ENCODE measurements at places on chromosomes 3 and 15.

GRCh38 chr3:160184655-160185054 is 40.6 kb upstream of the C3orf80 start:
- DNase-seq = no peak

DNA sequence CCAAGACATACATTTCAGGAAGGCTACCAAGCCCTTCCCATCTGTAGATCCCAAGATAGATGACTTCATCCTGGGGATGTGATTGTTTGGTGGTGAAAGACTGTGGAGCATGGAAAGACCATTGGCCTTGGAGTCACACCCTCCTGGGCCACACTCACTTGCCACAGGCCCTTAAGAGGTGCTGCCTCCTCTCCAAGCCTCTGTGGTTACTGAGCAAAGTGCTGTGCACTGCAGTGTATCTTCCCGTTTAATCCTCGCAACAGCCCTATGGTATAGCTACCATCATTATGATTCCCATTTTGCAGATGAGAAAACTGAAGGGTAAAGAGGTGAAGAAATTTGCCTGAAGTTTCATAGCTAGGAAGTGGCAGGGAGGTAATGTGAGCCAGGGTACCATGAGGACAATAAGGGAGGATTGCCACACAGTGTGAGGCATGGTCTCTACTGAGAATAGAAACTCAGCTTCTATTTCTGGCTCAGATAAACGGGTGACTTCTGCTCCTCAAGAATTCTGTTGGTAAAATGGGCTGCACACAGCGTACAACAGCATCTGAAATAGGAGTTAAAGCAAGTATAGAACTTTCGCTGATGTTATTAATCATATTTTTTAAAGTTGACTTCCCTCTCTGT is 23.9 kb upstream of the RHO start:
- no peak for DNase-seq

DNA sequence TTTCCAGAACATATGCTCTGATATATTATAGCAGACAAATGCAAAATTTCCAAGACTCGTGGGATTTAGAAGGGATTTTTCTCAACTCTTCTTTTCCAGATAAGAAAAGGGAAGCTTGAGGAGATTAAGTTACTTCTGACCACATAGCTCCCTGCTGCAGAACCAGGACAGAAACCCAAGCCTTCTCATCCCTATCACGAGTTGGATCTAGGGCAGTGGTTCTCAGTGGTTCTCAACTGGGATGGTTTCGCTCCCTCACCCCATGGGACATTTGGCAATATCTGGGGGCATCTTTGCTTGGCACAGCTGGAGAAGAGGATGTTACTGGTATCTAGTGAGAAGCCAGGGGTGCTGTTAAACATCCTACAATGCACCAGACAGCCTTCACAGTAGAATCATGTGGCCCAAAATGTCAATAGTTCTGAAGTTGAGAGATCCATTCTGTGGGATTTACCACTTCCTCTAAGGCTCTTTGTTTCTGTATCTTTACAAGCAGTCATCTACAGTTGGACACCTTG is 64.2 kb downstream of the LIPC start:
- no peak for DNase-seq

DNA sequence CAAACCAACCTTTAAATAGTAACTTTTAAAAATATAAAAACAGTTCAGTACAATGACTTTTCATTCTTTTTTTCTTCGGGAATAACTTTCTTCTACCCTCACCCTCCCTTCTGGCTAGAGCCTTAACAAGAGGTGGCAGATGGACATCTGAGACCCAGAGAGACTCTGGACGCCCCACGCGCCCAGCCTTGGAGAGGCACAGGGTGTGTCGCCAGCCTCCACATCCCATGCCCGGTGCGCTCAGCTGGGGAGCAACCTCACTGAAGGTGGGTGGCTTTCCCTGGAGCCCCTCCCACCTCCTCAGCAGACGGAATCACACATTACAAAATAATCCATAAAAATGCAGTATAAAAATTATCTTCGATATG is 49.5 kb downstream of the TLE3 start:
- no peak for DNase-seq

DNA sequence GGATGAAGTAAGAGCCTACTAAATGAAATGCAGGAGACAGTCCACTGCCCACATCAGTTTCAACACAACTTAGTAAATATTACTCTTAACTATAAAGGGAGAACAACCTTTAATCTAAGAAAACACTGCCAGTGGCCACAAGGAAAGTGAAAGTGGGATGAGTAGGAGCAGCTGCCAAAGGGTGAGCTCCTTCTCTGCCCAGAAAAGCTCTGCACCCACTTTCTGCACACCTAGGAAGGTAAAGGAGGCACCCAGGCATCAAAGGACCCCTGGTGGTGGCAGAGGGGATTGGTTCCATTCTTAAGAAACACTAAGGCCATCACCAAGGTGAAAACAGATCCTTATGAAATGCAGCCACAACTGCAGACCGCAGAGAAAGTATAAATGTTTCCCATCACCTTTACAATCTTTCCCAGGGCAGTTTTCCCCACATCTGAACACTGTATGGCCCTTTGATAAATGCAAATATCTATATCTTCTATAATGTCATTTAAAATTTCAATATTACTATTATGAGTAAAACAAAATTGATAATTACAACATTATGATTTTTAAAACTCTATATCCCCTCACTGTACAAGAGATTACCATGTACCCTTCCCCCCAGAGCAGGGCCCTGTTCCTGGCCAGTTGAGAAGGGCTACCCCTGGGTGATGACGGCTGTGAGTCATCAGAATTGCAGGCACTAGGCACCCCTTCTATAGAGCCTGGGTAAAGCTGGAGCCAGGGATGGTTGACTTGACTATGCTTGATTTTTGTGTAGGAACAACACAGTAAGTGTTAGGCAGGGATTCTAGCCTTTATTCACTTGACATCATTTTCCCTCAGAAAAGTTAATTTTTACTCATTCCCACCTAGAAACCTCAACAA is 92.0 kb downstream of the SNRK start:
- peak; percentile 53 for DNase-seq

- DNase-seq = no peak
Observed at GRCh38 chr15:50542887-50543210, 3.6 kb downstream of the USP50 start.

DNA sequence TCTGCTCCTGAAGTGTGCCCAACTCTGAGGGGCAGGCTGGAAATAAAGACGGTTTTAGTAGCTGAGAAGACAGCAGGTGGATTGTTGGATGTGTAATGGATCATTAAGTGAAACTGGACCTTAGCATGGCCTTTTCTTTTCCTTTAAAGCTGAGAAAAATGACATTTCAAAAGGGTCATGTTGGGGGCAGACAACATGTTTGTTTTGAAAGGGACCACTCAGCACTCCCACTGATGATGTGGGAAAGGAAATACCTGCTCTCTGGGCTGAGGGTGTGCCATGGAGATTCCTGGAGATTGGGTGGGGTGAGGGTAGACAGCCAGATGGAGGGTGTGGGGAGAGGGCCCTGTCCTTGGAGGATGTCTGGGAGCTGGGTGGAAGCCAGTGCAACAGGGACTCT is 38.4 kb downstream of the ANAPC13 start:
- no peak for DNase-seq

GRCh38 chr3:154061001-154061370 is 60.2 kb upstream of the ARHGEF26 start:
- DNase-seq = no peak

GRCh38 chr3:69294014-69294766 is 91.7 kb downstream of the FRMD4B start:
- no peak for DNase-seq

- no peak for DNase-seq
Observed at GRCh38 chr3:154100556-154100955, 20.6 kb upstream of the ARHGEF26 start.

- no peak for DNase-seq
Observed at GRCh38 chr3:195443391-195443989, 670 bp upstream of the ACAP2 start.

GRCh38 chr15:81268881-81269601 is 54.9 kb downstream of the STARD5 start:
- DNase-seq = no peak

DNA sequence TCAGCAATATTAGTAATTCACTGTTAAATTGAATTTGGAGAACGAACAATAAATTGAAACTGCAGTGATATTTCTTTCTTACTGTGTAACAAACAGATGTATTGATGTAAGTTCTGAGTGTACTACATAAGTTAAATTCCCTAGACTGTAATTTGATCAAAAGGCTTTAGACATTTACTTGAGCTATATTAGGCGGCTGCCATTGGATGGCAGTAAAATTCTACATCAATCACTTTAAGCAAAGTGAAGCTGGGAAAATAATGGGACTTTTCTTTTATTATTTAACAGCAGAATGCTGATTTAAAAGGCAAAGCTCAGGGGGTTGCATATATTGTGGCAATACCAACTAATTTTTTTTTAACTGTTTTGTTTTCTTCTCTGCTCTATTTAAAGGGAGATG is 212.6 kb upstream of the PLSCR5 start:
- DNase-seq = peak; percentile 20

- peak; percentile 19 for DNase-seq
Observed at GRCh38 chr15:48794697-48795134, 16.2 kb downstream of the CEP152 start.

- DNase-seq = no peak
Observed at GRCh38 chr3:176167272-176167671, 1030.0 kb downstream of the TBL1XR1 start.

DNA sequence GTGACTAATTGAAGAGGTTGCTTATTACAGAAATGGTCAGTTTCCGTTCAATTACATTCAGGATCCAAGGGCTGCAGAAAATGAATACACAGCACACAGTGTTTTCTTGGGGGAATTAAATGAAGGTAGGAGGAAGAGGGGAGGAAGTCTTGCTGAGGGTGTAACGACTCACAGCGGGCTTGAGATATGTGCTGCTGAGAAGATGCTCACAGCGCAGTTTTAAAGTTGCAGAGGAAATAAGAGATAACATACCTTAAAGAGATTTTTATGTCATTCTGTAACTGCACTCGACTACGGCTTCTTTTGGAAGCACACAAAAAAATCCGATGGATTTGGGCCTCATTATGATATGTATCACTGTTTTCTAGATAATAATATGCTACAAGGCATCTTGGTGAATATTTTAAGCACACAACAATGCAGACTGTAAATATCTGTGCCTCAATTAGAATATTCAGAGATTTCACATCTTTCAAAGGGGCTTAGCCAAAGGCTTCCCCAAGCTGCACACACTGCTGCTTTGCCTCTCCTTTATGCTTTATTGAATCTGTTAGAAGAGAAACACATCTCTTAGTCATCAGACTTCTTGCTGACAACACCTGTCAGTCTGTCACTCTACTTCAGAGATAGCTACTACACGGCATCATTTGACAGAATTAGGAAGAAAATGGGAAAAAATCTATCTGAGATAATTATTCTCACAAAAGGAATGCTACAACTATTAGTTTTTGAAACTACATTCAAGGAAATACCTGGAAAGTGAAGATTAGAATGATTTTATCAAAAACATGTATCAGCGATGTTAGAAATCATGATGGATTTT is 773.2 kb downstream of the OTOL1 start:
- no peak for DNase-seq

- peak; percentile 12 for DNase-seq
Observed at GRCh38 chr3:160929595-160929994, 173.6 kb downstream of the PPM1L start.

DNA sequence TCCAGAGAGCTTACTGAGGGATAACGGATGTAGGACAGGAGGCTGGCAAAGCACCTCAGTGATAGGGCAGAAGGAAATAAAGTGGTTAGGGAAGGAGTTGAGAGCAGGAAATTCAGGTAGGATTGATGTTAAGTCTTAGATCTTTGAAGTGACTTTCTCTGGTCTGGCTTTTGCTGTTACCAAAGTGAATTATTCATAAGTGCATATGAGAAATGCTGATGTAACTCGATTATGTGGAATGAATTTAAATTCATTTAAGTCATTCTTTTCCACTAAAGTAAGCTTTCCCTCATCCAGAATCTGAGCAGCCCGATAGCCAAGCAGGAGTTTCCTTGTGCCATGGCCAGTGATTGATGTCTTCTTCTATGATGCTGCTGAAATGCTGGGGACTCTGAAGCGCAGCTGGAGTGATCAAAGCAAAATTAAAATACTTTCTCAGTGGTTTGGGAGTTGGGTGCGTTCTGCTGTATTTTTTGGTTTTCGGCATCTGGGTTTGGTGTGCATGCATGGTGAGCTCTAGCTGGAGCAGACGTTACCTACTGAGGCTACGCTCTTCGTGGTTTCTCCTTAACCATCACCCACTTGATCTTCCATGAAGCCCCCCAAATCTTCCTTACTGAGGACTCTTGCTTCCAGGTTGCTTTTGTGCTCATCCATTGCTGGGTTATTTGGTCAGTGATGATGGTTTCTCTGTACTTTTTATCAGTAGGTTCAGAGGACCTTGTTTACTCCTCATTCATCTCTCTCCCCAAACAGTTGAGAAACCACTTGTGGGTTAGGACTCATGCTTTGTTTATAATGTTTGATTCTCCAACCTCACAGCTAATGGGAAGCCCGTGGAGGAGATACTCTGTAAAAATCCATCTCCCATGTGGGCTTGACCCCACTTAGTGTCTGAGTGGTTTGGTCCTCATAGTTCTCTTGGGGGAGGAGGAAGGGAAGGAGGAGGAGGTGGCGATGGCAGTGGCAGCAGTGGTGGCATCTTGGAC is 72.5 kb downstream of the IGF1R start:
- no peak for DNase-seq

- no peak for DNase-seq
Observed at GRCh38 chr3:156685752-156686151, 11.4 kb downstream of the TIPARP start.

DNA sequence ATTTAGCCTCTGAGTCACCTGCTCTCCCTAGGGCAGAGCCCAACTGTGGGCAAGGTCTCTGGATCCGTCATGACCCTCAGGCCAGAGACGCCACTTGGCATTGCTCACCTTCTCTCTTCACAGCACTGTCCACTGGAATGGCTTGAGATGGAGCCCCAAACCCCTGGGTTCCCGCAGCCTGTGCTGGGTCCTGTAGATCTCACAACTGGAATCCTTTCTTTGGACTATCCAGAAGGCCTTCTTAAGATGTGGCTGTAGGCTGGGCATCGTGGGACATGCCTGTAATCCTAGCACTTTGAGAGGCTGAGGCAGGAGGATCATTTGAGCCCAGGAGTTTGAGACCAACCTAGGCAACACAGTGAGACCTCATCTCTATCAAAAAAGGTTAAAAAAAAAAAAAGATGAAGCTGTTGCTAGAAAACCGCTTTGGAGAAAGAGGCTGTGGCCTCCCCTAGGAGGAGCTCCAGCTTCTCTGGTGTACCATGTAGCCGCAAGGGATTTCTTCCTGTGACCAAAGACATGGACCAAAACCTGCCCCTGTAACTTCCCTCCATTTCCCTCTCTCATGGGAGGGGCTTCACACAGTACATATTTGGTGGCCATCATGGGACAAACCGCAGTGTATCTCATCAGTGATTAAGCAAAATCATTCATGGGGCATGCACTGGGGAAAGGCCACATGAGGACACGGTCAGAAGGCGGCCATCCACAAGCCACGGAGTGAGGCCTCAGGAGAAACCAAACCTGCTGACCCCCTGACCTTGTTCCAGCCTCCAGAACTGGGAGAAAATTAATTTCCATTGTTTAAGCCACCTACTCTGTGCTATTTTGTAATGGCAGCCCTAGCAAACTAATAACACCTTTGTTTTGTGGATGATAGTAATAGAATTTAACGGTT is 23.3 kb upstream of the BUB1B start:
- no peak for DNase-seq
